ENCODE measurements at places on chromosomes 6 and 20.

- no peak for DNase-seq
Measured at GRCh38 chr20:5781798-5782750, 31.9 kb downstream of the SHLD1 start.

GRCh38 chr6:33049323-33050013, 24.0 kb downstream of the HLA-DPA1 start:
- DNase-seq, result no peak

GRCh38 chr6:14722704-14723103, 523.2 kb upstream of the JARID2 start:
- DNase-seq, result no peak

- no peak for DNase-seq
Measured at GRCh38 chr20:35636095-35636494, 20.5 kb downstream of the SPAG4 start.

DNA sequence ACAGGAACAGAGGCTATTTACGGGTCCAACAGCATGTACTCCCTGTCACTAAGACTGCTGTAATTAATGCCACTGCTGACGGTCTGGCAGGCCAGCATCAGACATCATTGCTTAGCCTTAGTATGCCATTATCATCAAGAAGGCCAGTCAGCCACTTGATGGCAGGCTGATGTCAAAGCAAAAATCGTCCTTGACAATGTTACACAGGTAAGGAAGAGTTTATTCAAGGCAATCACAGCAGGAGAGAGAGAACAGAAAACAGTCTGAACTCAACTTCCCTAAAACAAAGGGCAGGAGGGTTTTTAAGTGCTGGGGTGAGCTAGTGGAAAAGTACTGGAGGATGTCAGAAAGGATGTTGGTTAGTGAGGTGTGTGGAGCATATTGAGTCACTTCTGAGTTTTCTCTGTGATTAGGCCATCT, 25.1 kb downstream of the FKBP1C start:
- DNase-seq, result no peak

GRCh38 chr6:104449918-104450317, 409.8 kb downstream of the HACE1 start:
- DNase-seq, result no peak

DNA sequence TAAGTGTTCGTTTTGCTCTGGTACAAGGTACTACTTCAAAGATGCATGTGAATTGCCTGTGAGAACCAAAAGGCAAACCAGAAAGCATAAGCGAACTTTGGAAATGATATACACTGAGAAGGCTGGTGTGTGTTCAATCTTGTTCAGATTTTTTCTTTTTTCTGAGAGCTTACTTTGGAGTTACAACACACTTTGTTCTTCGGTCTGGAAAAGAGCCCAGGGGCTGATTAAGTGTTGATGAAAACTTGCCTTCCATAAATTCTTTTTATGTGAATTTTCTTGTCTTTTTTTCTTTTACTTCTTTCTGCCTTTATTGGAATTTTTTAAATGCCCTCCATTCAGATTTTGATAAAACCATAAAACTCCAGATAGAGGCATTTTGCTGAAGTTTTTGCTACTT, 395.1 kb upstream of the SASH1 start:
- peak; percentile 78 for DNase-seq

DNA sequence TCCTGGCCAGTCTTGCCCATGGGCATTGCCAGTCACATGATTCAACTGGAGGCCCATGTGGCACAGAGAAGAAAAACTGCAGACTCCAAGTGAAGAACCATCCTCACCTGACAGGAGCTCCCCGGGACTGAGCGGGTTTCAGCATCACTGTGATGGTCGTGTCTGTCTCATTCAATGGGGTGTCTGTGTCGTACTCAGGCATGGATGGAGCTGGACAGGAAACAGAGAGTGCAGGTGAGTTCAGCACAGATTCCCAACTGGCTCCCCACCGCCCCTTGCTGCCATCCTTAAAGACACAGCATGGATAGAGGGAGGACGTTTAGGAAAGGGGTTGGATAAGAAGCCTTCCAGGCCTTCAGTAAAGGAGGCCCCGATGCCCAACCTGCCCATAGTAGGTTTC, 732.3 kb upstream of the CHD6 start:
- no peak for DNase-seq

DNA sequence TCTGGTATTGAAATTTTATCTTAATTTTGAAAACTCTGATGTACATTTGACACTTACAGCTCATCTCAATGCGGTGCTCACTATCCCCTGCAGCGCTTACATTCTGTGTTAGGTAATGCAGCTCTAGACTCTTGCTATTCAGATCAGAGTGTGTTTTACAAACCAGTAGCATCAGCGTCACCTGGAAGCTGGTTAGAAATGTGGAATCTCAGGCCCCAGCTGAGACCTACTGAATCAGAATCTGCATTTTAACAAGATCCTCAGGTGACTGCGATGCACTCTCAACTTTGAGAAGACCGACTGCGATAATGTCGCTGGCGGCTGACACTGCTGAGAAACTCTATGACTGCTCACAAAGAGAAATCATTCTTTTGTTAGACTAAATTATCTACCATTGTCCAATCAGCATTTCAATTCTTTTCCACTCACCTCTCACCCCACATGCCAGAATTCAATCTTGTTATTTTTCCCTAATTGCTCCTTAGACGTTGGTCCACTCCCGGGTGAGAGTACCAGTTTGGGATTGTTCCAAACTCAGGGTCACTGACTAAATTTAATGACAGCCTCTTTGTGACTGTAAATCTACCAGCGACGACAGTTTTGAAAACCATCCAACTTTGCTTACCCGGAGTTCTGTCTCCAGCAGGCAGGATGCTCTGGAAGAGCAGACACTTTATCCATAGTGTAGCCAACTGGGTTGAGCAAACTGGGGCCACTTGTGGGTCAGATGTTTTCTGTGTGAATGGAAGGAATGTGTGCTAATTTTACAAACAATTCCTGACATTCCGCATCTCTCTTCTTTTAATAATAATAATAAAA, 140.1 kb upstream of the BTBD3 start:
- DNase-seq, result peak; percentile 55

GRCh38 chr6:2007165-2007564, 238.2 kb downstream of the GMDS start:
- DNase-seq, result no peak

- no peak for DNase-seq
Measured at GRCh38 chr6:33577106-33577535, 3.0 kb downstream of the BAK1 start.

DNA sequence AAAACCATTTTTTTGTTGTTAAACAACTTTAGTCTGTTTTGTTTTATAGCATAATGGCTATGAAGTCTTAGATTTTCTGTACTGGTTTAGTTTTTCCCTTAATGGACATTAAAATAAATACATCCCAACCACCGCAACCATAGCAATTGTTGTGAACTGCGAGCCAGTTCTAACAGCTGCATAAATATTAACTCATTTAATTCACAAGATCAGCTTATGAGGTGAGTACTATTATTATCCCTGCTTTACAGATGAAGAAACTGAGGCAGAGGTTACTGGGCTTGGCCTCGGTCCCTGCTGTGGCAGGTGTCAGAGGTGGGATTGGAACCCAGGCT, 23.1 kb downstream of the MOCS3 start:
- no peak for DNase-seq

GRCh38 chr20:25470045-25470444, 62.6 kb downstream of the GINS1 start:
- peak; percentile 10 for DNase-seq

- DNase-seq, result no peak
Measured at GRCh38 chr20:34979366-34980153, 23.9 kb downstream of the MYH7B start.

- no peak for DNase-seq
Measured at GRCh38 chr20:64113796-64114355, 6.5 kb upstream of the NPBWR2 start.
